CD4-positive, alpha-beta T cell treated with Interleukin-4 for 4 hours (primary cell): ENCODE measurements at places on chromosomes 7 and 10.

DNA sequence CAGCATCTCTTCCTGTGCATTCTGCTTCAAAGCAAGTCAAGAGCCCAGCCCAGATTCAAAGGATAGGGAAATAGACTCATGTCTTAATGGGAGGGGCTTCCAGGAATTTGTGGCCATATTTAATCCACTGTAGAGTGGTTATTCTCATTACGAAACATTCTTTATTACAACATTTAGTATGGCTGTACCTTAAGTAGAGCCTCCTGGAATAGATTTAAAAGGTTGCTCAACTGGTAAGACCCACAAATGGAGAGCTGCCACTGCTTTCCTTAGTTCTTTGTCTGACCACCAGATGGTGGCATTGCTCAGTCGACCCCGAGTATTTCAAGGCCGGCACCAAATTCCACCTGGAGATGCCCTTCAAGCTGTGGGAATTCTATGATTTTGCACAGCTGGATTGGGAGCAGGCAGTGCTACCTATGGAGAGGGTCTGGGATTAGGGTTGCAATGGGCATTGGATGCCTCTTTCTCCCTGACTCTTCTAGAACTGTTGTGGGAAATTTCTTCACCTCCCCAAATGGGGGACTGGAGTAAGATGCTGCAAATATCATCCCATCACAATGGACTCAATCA is 102.2 kb downstream of the RBM20 start:
- DNase-seq, result peak; percentile 57

DNA sequence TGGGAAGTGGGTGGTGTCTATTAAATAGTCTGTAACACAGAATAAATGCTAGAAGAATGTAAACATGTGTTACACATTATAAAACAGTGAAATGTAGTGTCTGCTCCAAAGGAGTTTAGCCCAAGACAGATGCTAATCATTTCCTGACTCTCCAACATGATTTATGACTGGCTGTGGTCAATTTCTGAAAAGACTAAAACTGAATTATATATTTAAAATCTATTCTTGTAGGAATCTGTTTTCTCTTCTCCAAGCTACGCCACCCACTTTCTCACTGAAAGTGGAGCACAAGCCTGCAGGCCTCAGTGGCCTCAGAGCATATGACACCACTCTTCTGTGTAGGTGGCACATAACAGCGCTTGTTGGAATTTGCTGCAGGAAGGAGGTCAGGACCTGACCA is 44.4 kb downstream of the CTTNBP2 start:
- no peak for DNase-seq

DNA sequence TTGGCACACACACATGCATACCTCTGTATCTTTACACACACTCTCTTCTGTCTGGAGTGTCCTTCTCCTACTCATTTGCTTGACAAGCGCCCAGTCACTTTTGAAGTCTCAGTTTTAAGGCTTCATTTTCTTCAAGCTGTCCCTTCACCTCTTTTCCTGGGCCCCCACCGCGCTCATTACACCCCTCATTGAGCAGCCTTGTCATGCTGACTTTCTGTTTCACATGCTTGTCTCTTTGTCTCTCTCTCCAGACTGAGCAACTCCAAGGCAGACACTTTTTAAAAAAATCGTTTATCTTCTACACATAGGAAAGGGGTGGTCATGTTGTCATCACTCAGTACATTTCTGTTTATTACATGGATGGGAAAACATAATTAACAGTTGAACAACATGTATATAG is 225.2 kb upstream of the FZD1 start:
- DNase-seq, result no peak

GRCh38 chr10:34854147-34854601 is 39.1 kb upstream of the PARD3 start:
- DNase-seq, result no peak

- DNase-seq, result no peak
These were observed 1.1 kb downstream of the PSMA2 start for GRCh38 chr7:42930889-42931288.

GRCh38 chr7:80142853-80143580 is 8.4 kb downstream of the GNAI1 start:
- DNase-seq, result no peak

DNA sequence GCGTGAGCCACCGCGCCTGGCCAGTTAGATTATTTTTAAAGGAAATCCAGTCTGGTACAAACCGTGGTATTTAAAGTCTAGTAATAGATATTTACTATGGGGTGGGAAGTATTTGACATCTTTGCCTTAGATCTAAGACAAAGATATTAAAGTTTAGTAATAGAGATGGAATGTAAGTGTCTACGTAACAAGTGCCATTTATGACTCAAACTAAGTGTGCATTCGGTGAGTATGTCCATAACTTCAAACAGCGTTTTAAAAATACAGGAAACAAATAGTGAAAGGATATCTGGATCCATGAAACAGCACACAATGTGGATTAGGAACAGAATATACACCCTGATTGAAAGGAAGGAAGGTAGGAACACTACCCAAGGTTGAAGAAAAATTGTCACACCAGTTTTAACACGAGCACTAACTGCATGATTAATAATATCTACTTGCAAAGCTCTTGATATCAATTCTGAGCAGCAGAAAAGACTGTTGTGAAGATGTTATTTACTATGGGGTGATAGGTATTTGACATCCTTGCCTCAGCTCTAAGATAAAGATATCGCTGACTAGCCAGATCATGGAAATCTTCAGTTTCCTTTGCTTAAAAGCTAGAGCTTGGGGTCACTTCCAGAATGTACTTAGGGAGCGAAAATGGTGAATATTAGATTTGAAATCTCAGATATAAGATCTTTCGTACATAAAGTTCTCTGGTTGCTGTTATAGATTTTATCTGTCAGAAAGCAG is 48.7 kb downstream of the EPC1 start:
- no peak for DNase-seq

- no peak for DNase-seq
These were observed 243.9 kb downstream of the SNX13 start for GRCh38 chr7:17696422-17696821.

DNA sequence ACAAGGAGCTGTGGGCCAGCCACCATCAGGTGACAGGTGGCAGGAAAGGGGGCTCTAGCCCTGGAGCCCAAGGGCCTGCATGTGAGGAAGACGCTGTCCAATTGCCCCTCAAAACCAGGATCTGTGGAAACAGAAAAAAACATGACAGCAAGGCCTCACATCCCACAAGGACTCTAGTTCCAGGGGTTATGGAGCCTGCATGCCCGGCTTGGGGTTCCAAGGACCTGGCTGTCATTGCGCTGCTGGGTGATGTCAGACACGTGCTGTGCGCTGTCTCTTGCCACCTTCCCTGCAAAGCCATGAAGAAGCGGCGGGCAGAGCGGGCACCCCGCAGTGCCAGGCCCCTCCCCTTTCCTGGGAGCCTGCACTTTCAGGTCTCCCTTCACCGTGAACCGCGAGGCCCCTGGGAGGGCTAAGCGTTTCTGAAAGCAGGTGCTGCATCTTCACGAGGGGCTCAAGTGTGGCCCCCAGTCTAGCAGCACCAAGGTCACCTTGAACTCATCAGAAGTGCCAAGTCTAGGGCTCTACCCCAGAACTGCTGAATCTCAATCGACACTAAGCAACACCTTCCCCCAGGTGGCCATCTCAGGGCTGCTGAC is 15.1 kb upstream of the CRYGN start:
- DNase-seq, result no peak

- DNase-seq, result no peak
These were observed at the start of gene ANKRD61 for GRCh38 chr7:6030988-6031387. Gene ANKRD61, plus strand, starts transcription at chr7:6031376. Its CDS starts 0 bp downstream, at chr7:6031376.

DNA sequence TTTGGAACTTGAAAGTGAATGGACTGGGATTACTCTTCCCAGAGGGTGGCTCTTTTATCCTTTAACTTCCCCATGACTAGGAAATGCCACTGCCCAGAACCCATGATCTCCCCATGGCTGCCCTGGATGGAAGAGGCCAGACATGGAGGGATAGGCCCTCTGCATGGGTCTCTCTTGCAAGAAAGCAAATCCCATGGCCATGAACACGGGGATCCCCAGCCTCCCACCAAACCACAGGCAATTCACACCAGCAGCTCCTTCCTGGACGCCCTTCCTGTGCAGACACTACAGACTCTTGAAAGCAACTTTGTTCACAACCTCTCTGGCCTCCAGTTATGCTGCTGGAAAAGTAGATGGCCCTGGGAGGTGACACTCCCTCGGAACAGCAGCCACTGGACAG is 55.0 kb downstream of the EBF3 start:
- no peak for DNase-seq

DNA sequence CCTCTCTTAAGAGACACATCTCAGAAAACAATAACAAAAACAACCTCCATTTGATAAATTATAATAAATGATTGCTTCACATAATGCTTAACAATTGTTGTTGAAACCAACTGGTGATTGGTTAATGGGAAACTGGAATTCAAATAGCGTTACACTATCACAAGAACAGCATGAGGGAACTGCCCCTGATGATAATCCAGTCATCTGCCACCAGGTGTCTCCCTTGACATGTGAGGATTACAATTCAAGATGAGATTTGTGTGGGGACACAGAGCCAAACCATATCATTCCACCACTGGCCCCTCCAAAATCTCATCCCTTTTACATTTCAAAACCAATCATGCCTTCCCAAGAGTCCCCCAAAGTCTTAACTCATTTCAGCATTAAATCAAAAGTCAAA is 375.9 kb downstream of the BMPER start:
- DNase-seq, result no peak

- DNase-seq, result no peak
These were observed 15.9 kb downstream of the VPS41 start for GRCh38 chr7:38893061-38893460.

GRCh38 chr10:79384773-79385391 is 37.6 kb downstream of the PPIF start:
- no peak for DNase-seq

GRCh38 chr10:114403541-114404161 is 651 bp downstream of the AFAP1L2 start:
- DNase-seq, result no peak

DNA sequence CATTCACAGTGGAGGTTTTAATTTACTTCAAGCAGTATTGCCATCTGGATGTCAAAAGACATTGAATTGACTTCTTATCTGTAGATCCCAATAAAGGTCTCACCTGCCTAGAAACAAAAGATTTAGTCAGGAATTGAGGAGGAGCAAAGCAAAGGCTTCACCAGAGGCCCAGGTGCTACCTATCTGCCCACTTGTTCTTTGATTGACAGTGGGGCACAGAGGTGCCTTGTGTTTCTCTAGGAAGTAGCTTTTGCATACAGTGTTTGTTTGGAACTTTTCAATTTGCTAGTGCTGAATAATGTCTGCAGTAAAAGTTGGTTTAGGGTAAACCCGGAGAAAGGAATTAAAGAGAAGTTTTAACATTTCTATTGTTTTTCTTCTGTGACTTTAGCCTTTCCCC is 40.4 kb downstream of the AUTS2 start:
- no peak for DNase-seq

GRCh38 chr10:125023862-125024496 is 82.1 kb downstream of the ZRANB1 start:
- DNase-seq, result no peak

GRCh38 chr10:71271662-71272055 is 47.4 kb upstream of the SLC29A3 start:
- DNase-seq, result no peak

GRCh38 chr7:19587291-19587690 is 121.5 kb downstream of the POLR1F start:
- no peak for DNase-seq

GRCh38 chr7:152899004-152899403 is 139.5 kb downstream of the ACTR3B start:
- DNase-seq, result no peak

GRCh38 chr7:64574540-64575099 is 11.7 kb upstream of the ZNF680 start:
- no peak for DNase-seq

- DNase-seq, result no peak
These were observed 81.6 kb upstream of the INSYN2A start for GRCh38 chr10:127278001-127278400.

GRCh38 chr10:130127364-130128061 is 8.7 kb upstream of the GLRX3 start:
- peak; percentile 64 for DNase-seq

DNA sequence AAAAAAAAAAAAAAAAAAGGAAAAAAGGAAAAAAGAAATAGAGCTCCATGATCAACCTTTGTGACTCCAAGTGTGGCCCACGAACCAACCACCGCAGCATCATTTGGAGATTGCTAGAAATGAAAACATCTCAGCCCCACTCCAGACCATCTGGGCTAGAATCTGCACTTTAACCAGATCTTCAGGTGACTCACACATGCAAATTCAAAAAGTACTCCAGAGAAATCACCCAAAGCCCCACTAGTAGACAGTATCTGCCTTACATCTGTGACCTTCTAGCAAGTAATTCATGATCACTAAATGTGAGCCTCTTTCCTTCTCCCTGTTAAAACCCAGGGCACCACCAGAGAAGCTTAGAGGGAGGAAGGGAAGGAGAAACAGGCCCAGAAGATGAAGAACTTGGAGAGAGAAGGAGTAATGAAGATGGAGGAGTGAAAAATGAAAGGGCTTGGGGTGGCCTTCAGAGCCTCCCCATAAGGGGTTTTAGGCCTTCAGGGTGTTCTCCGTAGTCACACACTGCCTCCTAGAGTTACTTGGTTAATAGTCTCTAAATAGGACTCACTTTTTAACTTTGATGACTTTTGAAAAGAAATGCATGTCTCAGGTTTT is 94.0 kb downstream of the SLC37A3 start:
- DNase-seq, result peak; percentile 65

- no peak for DNase-seq
These were observed 119.0 kb downstream of the ANKRD26 start for GRCh38 chr10:26981232-26981824.

DNA sequence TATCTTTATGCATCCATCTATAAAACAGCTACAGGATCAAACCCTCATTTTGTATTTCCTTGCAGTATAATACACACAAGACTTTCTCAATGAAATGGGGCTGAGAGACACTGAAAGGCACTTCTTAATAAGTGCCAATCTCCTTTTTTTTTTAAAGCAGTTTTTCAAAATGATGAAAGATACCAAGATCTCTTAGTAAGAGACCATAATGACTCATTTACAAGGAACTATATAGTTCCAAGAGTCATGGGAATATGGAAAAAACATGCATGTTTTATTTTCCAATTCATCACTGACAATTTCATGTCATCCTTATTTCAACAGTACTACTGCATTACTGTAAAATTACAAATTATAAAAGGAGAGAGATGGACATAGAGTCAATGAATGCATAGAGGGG is 973.7 kb downstream of the GATA3 start:
- DNase-seq, result no peak

GRCh38 chr7:128919881-128920799 is 9.6 kb upstream of the KCP start:
- DNase-seq, result no peak

DNA sequence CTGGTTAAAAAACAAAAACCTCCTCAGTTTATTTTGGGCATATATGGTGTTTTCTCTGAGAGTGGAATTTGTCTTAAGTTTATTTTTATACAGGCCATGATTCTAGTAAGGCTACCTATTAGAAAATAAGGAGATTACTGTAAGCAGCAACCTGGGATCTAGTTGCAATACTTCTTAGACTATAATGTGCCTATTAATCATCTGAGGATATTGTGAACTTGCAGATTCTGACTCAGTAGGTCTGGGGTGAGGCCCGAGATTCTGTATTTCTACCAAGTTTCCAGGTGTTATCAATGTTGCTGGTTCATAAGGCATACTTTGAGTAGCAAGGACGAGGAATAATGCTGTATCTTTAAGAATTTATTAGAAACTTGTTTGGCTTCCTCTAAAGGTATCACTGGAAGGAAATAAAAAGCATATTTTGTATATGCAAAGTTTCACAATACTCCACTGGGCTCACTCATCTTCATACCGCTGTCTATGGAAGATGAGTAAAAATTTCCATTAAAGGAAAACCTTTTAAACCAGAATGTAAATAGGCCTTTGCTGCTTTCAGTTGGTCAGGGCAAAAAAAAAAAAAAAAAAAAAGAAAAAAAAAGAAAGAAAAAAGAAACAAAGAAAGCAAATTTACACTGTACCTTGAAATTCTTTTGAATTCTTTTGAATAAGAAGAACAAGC is 105.8 kb downstream of the BMPER start:
- DNase-seq, result no peak
